ENCODE measurements at places on chromosomes 1 and 21. TPM values are rescaled to one million over a fixed set of nuclear protein-coding genes. Genes with fewer than 3 reads are reported as not detected.

DNA sequence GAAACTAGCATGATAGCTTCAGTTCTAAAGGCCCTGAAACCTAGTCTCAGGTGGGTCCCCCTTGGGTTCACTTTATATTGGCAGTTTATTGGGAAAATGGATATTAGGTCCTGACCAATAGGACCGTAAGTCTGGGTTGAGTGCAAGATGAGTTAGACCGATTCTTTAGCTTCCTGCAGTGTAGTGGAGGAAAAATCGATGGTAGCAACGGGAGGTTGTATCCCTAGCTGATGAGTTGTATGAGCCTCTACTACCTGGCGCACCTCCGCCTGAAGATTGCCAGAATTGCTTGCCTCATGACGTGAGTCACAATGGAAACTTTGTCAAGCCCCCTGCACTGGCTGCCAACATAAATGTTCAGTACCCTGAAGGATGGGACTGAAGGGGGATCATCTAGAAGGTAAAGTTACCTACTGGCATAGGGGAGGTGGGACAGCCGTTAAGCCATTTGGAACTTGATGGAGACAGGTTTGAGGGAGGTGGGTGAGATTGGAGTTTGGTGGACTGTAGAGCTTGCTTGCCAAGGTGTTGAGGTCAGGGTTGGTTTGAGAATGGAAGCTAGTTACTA is 3.9 kb downstream of the RCC1 start:
- no peak for DNase-seq

GRCh38 chr1:119046785-119047438 is 58.8 kb upstream of the TBX15 start:
- no peak for DNase-seq

- DNase-seq = peak; percentile 78
These were observed 673 bp downstream of the PIK3C2B start for GRCh38 chr1:204493984-204494280.

- no peak for DNase-seq
These were observed 631.9 kb upstream of the ADGRL4 start for GRCh38 chr1:79638382-79638781.

Gene SMPDL3B
- total RNA-seq = 0.26 TPM

- DNase-seq = no peak
These were observed 367.1 kb upstream of the ADGRL2 start for GRCh38 chr1:81433676-81434075.

- DNase-seq = no peak
These were observed 29.7 kb downstream of the PBX1 start for GRCh38 chr1:164588516-164589341.

- no peak for DNase-seq
These were observed 370.5 kb upstream of the VAMP3 start for GRCh38 chr1:7400566-7400965.

GRCh38 chr1:218408942-218409341 is 63.8 kb downstream of the TGFB2 start:
- DNase-seq = no peak

DNA sequence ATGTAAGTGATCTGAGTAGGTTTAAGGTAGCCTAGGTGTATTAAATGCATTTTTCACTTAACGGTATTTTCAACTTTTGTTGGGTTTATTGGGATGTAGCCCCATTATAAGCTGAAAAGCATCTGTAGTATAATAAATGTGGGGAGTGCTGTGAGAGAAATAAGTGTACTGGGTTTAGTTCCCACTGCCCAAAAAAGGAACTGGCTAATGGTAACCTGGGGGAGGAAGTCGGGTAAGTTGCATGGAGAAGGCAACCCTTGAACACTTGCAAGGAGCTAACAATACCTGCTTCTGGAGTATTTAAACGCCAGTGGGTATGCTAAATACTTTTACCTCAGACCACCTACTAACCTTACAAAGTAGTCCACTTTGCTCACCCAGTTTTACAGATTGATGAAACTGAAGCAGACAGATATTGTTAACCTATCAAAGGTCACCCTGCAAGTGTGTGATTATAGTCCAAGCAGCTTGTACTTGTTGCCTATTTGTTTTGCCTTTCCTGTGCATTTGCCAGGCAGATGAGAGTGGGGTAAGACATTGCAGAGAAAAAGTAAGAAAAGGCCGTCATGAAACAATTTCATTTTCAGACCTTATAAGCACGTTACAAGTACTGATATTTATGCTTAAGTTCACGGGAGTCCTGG is 7.6 kb upstream of the SHISA4 start:
- no peak for DNase-seq

DNA sequence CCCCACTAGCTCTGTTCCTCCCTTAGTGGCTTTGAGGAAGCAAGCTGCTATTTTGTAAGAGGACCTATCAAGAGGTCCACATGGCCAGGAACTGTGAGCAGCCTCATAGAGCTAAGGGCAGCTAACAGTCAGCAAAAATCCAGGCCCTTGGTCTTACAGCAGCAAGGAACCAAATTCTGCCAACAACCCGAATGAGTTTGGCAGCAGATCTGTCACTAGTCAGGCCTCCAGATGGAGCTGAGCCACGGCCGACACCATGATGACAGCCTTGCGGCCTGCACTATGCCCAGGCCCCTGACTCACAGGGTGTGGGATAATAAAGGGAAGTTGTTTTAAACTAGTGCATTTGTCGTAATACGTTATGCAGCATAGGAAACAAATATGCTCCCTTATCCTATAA is 28.0 kb upstream of the H3-3A start:
- peak; percentile 93 for DNase-seq

GRCh38 chr1:1782399-1783221 is 4.3 kb upstream of the NADK start:
- DNase-seq = no peak

DNA sequence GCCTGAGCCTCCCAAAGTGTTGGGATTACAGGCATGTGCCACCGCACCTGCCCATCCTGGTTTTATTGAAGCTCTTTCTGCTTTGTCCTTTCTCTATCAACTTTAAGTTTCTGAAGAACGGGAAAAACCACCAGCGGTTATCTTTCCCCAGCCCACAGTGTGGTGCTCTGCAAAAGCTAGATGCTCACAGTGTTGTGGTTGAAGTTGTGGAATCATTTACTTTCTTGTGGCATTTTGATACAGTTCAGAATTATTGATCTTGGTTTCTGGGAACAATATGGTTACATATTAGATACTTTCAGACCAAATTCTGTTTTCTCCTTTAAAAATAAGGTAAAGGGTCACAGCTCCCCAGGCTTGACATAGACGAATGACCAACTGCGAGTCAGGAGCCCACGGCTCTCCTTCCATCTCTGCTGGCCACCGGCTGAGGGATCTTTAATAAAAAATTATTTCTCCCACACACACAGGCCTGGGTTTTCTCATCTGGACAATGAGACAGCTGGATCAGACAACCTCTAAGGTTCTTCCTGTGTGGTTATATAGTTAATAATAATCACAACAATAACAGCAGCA is 385.3 kb downstream of the SETD4 start:
- DNase-seq = no peak

GRCh38 chr1:69747207-69747606 is 179.5 kb downstream of the LRRC7 start:
- DNase-seq = no peak

DNA sequence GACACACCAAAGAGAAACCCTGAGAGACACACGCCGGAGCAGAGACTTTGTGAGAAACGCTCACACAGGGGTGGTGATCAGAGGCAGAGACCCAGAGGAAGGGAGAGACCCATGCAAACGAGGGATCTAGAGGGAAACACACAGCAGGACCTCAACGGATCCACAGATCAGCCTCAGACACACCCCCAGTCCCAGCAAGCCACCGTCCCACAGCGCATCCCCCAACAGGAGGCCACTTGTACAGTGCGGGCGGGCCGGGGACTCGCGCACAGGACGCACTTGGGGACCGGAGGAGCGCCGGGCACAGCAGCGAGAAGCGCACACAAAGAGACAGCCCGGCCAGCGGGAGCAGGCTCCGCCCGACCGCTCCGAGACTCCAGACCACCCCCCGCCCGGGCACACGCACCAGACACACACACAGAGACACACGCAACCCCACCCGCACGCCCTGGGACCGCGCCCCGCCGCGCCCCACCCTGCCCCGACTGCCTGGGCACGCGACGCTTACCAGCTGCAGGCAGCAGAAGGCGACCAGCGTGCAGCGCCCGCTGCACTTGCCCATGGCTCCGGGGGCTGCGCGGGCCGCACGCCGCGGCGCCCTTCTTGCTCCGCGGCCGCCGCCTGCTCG is 587 bp downstream of the NKAIN1 start:
- DNase-seq = peak; percentile 27

Gene TMEM201
- 2.7 TPM for total RNA-seq

GRCh38 chr1:24117722-24118409 is 5.9 kb upstream of the MYOM3 start:
- no peak for DNase-seq
